Chondrocyte (in vitro differentiated cells): ENCODE measurements at places on chromosomes 13 and 19.

GRCh38 chr13:70080012-70080411, 27.6 kb upstream of the ATXN8OS start:
- DNase-seq: no peak

DNA sequence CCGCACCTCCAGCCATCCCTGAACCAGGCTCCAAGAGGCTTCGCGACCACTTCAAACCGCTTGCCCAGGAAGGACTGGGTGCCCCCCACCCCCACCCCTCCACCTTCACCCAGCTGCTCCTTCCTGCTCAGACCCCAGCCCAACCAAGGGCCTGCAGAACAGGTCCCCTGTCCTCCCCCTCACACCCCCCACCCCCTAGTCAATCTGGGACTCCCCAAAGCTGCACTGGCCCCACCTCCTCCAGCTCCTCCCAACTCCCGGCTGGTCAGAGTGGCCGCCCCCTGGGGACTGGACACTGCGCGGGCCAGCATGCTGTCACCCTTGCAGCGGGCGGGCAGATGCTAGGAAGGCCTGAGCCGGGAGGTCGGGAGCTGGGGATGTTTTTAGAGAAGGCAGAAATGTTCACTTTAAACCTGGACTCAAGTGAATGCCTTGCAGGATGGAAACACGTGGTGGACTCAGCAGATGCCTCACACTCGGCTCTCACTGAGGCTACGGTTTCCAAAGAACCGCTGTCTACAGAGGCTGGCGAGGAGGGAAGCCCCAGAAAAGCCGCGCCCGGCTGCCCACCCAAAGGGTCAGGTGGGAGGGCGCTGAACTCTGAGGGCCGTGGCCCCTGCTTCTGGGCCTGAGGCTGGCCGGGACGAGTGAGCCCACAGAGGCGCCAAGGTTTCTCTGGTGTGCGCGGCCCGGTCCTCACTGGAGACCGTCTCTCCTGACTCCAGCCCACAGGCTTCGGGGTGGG, 8.0 kb downstream of the RPL36 start:
- DNase-seq: no peak

DNA sequence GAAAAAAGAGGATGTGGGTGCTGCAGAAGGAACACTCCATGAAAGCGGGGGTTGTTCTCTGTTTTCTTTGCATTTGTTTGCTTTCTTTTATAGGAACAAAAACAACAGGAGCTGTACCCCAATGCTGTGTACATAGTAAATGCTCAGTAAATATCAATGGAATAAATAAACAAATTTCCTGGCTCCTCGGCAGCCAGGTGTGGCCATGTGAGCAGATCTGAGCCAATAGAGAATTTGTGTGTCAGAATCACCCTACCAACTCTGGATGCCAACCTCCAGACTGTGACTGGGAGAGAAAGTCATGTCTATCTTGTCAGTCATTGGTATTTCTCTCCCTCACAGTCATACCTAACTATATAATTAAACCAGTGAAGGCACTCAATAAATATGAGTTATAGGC, 10.6 kb upstream of the CLPP start:
- DNase-seq: no peak

GRCh38 chr13:53382008-53382407, 353.4 kb downstream of the OLFM4 start:
- no peak for DNase-seq

- no peak for DNase-seq
Measured at GRCh38 chr13:33153421-33154404, 131.8 kb downstream of the STARD13 start.

DNA sequence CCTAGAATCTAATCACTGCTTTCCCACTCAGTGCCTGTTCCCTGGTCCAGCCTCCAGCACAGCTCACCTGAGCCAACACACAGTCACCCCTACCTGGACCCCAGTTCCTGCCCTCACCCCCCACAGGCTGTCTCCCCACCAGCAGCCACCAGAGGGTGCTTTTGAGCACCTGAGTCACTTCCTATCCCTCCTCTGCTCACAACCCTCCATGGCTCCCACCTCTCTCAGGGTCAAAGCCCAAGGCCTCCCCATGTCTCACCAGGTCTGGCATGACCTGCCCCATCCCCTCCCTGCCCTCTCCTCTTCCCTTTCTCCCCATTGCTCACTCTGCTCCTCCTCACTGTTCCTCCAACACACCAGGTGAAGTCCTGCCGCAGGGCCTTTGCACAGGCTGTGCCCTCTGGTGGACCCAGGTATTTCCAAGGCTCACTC, 7.1 kb upstream of the DPP9 start:
- DNase-seq: no peak

GRCh38 chr19:58555369-58555885, 522 bp upstream of the CHMP2A start:
- no peak for DNase-seq

- no peak for DNase-seq
Measured at GRCh38 chr13:29674532-29674931, 79.0 kb upstream of the SLC7A1 start.

GRCh38 chr19:52296773-52297600, at the start of gene ZNF480:
Gene ZNF480, plus strand, starts transcription at chr19:52297169. Its CDS starts 3,244 bp downstream, at chr19:52300413.
- no peak for DNase-seq
